ENCODE measurements at places on chromosomes 16 and 17.

- no peak for DNase-seq
Observed at GRCh38 chr17:60383379-60383778, 8.6 kb downstream of the USP32 start.

DNA sequence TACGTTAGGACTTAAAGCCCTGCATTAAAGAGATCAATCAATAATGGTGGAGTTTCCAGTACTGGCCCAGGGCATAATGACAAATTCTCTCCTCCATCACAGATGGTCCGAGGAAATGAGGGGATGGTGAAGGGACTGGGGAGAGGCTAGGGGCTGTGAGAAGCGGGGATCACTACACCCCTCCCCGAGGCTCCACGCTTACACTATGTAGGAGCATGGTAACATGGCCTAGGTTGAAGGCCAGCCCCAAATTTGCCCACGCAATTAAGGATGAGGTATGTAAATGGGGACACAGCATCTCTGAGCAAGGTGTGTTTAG, 8.0 kb upstream of the AKTIP start:
- DNase-seq = no peak

GRCh38 chr16:684961-685696, 995 bp upstream of the JMJD8 start:
- DNase-seq = no peak

DNA sequence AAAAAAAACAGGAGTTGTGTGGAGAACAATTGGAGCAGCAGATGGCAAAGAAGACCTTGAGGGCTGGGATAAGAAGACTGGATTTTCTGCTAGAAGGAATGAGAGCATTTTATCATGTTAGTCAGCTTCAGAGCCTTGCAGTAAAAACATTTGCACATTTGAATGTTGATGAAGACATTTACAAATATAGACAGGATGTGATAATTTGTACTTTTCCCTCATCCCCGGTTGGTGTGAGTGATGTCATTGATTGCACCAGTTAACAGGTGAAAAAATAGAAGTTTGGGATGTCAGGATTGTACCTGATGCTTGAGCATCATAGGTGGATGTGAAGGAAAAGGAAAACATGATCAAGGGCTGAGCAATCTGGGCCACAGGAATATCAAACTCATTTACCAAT, 22.6 kb upstream of the MAPK3 start:
- no peak for DNase-seq

- no peak for DNase-seq
Observed at GRCh38 chr17:13583996-13584700, 17.6 kb downstream of the HS3ST3A1 start.

DNA sequence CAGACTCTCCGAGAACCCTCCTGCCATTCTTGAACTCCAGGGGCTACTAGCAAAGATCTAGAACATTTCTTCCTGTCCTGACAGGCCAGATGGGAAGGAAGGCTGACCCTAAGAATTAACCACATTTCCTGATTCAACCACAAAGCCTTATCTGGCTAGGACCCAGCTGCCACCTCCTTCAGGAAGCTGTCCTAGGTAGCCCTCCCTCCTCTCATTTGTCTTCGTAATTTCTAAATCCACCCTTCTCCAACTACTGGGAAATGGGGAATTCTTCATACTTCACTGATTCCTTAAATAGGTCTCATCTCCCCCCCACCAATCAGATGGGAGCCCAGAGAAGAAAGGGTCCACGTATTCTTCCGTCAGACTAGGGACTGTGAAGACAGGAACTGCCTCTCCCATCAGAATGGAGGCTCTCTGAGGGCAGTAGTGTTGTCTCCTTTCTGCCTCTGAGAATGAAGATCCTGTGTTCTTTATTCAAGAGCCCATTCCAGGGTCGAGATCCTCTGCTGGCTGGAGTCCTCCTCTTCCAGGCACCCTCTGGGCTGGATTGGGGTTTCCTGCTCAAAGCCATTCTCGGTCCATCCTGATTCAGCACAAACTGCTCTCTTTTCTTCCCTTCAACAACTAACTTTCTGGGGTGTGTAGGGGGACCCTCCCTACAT, 2.1 kb downstream of the SAMD14 start:
- DNase-seq = no peak

DNA sequence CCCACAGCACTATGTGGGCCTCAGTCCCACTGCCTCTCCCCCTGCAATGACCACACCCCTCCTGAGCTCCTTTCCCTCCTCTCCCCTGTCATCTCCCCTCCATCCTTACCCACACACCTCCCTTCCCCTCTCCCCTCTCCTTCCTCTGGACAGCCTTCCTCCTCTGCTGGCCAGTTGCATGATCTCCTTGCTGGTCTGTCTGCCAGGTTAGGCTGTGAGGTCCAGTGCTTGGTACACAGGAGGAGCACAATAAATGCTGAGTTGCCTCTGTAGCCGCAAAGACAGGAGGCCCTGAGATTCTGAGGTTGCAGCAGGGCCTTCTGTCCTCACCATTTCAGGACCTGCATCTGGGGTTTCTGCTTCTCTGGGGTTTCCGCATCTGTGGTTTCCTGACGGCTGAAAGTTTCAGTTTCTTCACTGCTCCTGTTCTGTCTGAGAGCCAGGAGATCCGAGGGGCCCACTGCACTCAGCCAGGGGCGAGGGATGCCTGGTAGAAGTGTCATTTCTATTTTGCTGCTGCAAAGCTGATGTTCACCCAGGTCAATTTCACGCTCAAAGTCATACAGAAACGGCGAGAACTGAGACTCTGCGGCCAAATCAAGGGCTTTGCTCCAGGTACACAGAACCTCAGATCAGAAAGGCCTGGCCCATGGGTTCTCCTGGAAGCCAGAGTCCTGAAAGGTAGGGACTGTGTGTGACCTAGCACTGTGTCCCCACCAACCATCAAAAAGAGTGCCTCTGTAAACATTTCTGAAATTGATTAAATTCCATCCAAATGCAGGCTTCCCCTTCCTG, 4.6 kb upstream of the SLC12A3 start:
- no peak for DNase-seq

GRCh38 chr16:10579965-10580882, at the start of gene EMP2:
EMP2 (minus strand) TSS chr16:10580598; CDS start chr16:10547617, 32,981 bp downstream.
- DNase-seq = peak; percentile 26

DNA sequence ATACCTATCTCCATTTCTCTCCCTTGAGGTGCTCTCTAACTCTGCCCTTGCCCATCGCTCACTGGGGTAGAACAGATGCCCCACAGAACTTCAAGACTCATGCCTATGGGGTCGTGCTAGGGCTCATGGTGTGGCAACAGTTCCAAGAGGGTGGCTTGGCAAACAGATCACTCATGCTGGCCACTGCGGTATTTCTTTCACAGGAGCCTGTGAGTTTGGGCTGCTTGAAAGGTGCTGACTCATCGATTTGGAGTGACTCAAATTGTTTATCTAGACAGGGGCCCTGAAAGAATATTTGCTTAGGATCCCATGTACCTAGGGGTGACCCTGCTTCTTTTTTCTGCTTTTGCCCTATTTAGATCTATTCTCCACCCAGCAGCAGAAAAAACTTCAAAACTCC, 69.9 kb downstream of the IRX5 start:
- no peak for DNase-seq

DNA sequence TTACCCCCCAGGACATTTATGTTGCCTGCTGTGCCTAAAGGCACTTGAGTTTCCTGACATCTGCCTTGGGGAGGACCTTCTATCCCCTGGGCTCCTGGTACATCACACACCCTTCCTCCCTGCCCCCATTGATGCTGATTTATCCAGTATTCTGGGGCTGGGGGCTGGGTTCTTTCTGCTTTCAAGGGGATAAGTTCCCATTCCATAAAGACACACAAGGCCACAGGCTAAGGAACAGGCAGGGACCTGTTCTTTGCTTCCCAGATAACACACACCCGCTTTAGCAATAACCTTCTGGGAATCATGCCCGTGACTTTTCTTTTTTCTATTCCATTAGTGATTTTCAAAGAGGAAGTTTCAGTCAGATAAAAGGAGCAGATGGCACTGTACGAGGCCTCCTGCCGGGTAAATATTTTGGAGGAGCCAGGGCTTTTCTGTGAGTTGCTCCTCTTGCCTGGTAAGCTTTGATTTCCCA, 30.6 kb downstream of the CHD9 start:
- no peak for DNase-seq

DNA sequence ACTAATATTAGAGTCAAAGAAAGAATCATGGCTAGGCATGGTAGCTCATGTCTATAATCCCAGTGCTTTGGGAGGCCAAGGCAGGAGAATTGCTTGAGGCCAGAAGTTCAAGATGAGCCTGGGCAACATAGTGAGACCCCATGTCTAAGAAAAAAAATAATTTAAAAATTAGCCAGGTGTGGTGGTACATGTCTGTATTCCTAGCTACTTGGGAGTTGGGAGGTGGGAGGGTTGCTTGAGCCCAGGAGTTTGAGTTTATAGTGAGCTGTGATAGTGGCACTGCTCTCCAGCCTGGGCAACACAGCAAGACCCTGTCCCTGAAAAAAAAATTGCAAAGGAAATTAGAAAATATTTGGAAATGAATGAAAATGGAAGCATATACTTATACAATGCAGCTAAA, 210.3 kb upstream of the AXIN2 start:
- no peak for DNase-seq

DNA sequence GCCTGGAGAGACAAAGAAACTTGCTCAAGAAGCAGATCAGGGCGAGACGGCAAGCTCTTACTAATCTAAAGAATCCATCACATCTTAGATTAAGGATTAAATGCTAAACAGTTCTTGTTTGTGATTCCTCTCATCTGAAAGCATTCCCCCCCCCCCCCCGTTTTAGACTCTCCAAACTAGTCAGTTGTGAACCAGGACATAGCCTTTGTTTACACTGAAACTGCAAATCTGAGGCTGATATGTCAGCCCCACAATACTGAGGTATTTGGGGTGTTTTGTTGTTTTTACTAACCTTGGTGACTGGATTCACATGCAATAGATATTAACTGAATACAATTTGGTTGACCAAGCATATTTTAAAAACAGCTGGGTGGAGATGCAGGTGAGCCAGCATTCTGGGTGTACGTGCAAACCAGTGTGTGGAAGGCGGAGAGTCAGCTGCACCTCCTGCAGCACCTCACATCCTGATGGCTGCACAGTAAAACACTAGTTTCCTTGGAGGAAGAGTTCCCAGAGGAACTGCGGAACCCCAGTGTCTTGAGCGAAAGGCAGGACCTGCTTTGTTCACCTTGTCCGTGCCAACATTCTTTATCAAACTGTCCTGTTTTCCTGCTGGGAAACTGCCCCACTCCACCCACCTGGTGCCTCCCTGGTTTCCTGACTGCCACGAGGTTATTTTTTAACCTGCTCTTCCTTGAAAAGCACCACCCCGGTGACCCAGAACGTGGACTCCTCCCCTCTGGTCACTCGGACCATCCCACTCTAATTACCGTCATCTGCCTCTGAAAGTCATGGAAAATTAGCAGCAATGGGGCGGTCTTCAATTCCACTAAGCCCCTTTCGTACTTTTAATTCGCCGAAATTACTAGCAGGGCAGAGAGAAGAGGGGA, 1.2 kb upstream of the YPEL2 start:
- no peak for DNase-seq

DNA sequence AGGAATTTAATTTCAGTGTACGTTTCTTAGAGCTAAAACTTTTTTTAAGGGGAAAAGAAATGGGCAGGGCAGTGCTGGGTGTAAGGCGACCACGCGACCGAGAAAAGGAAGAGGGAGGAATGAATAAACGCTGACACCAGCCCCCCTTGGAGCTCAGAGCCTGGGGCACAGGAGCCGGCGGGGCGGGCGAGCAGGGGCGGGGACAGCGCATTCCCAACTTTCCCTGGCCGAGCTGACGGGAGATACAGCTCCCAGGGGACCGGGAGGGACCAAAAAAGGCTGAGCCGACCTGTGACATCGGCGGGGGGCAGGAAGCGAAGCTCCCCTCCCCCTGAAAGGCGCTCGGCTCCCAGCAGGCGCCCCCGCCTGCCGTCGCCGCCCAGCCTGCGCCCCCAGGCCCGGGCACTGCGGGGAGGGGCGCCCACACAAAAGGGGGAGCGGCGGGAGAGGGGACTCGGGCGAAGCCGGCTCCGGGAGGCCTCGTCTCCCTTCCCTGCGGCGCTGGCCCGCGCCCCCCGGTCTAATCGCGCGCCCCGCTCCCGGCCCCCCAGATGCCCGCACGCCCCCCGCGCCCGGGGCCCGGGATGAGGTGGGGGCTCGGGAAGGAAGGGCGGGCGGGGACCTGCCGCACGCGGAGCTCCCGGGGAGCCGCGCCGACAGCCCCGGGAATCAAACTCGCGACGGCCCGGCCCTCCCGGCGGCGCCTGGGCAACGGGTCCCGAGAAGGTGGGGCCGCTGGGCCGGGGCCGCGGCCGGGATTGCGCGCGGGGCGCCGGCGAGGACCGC, 622 bp downstream of the CUEDC1 start:
- DNase-seq = peak; percentile 85

DNA sequence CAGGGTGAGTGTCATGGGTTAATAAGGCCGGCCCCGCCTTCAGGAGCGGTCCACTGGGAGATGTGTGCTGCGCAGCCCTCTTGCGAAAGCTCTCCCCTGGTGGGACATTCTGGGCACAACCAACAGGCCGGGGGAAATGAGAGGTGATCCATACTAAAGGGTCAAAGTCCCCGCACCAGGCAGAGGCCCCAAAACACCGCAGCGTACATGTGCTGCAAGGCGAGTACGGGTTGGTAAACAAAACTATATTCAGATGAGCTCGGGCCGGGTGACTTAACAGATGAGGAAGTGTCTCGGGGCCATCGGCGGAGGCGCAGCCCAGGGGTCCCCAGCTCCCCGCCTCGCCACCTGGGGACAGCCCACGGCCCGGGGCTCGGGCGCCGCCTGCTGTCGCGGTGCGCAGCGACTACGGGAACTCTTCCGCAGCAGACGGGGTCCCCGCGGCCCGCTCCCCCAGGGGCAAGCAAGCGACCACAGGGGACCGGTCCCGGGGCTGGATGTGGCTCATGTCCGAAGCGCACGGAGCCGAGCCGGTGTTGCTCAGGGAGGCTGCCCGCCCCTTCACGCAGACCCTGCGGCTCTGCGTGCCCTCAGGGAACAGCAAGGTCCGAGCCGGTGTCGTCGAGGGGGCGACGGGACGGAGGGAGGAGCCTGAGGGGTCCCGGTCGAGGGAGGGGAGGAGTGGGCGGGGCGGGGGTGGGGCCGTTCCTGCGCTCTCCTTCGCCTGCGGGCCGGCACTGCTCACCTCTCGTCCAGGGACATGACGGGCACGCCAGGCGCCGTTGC, at the start of gene RAB37:
Gene RAB37, plus strand, starts transcription at position 744 of the 786 bp plus-strand sequence. Its CDS starts 17 bp downstream, at position 761.
- DNase-seq = peak; percentile 98

GRCh38 chr16:8686031-8686621, 11.7 kb downstream of the ABAT start:
- no peak for DNase-seq

- no peak for DNase-seq
Observed at GRCh38 chr16:4580250-4580649, 24.1 kb downstream of the C16orf96 start.

DNA sequence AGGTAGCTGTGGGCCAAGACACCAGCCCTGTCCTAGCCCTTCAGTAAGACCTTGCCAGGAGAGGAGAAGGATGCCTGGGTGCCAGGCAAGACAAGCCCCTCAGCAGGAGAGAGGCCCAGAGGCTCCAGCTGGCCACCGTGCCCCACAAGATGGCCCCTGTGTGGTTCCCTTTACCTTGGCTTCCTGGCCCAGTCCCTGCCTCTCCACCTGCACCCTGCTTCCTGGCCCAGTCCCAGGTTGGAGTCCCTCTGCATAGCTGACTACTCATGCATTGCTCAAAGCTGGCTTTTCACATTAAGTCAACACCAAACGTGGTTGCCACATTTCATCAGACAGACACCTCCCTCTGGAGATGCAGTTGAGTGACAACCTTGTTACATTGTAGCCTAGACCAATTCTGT, 4.0 kb downstream of the SYNGR3 start:
- DNase-seq = no peak
